ENCODE measurements at places on chromosomes 3 and 15. TPM values are rescaled to one million over a fixed set of nuclear protein-coding genes. Genes with fewer than 3 reads are reported as not detected.

NPAP1 gene
- not detected for polyA plus RNA-seq

KCNMB3 gene
- 1.3 TPM for polyA plus RNA-seq

GPR27 gene
- 0.69 TPM for polyA plus RNA-seq

SCN5A gene
- 88.4 TPM for polyA plus RNA-seq

- DNase-seq, result no peak
These were observed 14.3 kb upstream of the IL20RB start for GRCh38 chr3:136943436-136943835.

DNA sequence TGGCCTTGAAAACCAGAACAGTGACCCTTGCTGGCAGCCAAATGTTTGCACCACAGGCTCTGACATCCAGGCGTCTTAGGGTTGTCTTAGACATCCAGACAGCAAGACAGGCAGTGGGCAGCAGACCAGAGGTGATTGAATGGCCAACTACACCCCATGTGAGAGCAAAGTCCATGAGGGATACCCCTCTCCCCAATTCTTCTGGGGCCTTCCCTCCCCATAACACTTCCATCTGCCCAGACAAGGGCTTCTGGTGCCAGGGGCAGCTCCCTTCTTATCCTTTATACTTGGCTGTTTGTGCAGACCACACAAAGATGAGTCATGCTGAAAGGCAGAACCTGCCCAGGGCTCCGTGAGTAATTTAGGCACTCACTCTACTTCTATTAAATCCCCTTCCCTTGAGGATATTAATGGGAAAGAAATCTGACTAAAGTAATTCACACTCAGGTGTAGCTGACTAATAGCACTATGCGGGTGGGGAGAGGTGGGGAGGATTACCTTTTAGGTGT is 257.9 kb downstream of the UACA start:
- DNase-seq, result no peak

DNA sequence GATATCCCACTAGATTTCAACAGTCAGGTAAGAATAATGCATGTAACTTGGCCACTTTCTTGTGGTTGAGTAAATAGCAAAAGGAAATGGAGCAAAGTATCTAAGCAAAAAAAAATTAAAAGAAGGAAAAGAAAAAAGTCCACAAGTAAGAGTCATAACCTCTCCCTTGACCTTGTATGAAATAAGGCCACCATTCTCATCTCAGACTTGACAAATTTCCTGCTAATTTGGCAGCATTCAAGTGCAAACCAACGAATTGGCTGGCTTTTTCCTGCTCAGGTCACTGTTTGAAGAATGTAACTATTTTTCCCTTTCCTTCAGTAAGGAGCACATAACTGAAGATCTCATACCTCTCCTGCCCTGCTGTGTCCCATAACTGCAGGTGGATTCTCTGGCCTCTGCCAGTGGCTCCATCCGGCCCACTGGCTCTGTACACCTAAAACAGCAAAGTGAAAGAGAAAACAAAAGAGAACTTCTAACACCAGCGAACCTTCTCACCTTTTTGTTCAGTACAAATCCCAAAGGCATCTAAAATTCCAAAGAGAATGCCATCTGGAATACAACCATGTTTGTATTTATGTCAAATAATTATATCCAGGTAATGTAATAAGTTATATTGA is 33.4 kb upstream of the RSL24D1 start:
- no peak for DNase-seq

GRCh38 chr3:122349171-122349570 is 24.1 kb downstream of the CSTA start:
- DNase-seq, result no peak

Measured in heart left ventricle (tissue), 16 donors.